BE2C (cell line): ENCODE measurements at places on chromosomes 16 and 17.
A peak's percentile ranks its signal among the peaks of the same experiment; 100 is the strongest.

DNA sequence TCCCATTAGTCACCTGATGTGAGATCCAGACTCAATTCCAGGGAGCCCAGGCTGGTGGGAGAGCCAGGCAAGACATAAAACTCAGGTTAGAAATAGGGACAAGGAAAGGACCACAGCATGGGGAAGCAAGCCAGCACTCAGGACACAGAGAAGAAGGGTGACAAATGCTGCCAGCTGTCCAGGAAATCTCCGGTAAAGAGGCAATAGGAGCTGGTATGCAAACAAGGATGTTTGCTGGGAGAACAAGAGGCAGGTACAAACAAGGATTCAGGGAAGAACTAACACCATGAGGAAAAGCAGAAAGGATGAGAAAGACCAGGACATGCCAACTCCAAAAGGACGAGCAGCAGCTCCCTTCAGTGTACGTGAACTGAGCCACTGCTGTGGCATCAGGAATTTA, 10.2 kb upstream of the TXNDC11 start:
- DNase-seq, result no peak

GRCh38 chr17:40582328-40582901, 17.1 kb upstream of the CCR7 start:
- DNase-seq, result no peak

GRCh38 chr17:13544765-13545164, 57.0 kb downstream of the HS3ST3A1 start:
- DNase-seq, result no peak

- DNase-seq, result no peak
Observed at GRCh38 chr17:49966767-49967166, 2.2 kb upstream of the DLX4 start.

- DNase-seq, result no peak
Observed at GRCh38 chr17:49588726-49589576, 13.3 kb downstream of the NXPH3 start.

DNA sequence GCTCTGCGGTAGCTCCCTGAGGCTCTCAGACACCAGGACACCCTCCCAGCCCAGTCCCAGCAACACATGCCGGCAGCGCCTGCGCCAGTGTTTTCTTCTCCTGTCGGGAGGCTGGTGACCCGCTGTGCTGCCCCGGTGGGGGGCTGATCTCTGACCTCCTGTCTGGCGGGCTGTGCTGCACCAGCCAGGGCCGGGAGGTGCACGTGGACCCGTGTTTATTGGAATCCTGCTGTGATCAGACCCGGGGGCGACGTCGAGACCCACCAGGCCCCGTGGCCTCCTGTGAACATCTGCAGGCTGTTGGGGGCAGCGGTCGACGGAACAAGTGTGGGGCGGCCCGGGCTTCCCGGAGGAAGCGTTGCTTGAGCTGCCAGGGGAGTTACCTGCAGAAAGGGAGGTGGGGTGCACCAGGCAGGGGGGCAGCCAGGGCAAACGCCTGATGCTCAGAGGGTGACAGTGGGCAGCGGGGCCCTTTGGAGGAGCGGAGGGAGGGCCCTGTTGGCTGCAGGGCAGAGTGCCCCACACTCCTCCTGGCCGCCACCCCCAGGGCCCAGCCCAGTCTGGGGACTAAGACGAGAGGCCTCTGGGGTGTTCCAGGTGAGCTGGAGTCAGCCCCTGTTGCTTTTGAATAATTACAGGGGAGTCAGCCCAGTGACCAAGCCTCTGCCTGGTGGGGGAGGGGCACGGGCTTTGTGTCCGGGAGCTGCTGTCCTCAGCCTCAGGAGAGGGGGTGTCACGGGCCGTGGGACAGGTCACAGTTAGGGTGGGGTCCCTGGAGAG, 2.3 kb upstream of the SSTR5 start:
- DNase-seq, result no peak

- DNase-seq, result no peak
Observed at GRCh38 chr16:22912654-22913053, 98.7 kb downstream of the HS3ST2 start.

DNA sequence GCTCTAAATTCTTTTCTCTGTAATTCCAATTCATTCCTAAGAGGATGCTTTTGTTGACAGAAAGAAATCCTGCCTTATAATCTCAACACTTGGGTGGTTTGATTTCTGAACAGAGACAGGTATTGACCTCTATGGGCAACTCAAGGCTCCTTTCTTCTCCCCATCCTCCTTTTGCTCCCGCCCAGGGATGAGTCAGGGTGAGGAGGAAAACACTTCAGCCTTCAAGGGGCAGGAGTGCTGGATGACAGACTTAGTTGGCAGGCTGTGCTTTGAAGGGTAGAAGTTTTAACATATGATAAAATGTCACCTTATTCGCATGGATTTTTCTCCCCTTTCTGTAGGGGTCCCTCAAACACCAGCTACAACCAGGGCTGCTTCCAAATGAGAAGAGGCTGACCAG, 16.7 kb upstream of the TOM1L1 start:
- DNase-seq, result no peak

- DNase-seq, result peak; percentile 45
Observed at GRCh38 chr17:66737524-66737923, 97.4 kb upstream of the CACNG5 start.

GRCh38 chr16:67579686-67580085, 17.4 kb downstream of the CTCF start:
- no peak for DNase-seq

GRCh38 chr16:3242709-3243108, 7.8 kb upstream of the ZNF200 start:
- DNase-seq, result no peak

- DNase-seq, result no peak
Observed at GRCh38 chr16:74447578-74447977, 26.3 kb upstream of the CLEC18B start.

DNA sequence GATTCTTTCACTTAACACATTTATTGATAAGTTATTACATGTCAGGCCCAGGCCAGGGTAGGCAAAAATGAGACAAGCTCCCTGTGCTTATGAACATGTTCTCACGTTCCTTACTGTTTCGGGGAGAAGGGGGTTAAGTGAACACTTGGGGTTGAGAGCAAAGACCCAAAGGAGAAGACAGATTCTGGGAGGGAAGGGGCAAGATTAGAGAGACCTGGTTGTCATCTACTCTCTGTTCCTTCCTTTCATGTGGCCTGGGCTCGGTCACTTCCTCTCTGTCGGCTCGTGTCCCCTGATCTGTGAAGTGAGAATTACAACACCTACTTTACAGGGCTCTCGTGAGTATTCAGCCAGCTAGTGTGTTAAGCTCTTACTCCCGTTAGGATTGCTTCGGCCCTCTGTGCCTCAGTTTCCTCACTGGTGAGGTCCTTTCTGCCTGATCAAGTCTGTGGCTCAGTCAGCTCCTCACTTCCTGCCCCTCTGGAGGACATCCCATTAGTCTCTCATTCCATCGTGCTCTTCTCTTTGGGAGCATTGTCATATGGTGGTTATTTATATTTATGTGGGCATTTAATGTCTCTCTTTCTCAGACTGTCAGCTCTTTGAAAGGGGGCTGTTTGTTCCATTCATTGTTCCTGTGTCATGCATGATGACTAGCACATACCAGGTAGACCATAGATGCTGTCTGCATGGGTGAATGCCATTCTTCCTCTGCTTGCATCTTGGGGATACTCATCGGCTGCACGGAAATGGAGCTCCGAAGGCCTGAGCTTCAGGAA, 38.9 kb downstream of the PLCG2 start:
- DNase-seq, result no peak

GRCh38 chr16:12150600-12150999, 174.1 kb downstream of the SNX29 start:
- DNase-seq, result no peak

DNA sequence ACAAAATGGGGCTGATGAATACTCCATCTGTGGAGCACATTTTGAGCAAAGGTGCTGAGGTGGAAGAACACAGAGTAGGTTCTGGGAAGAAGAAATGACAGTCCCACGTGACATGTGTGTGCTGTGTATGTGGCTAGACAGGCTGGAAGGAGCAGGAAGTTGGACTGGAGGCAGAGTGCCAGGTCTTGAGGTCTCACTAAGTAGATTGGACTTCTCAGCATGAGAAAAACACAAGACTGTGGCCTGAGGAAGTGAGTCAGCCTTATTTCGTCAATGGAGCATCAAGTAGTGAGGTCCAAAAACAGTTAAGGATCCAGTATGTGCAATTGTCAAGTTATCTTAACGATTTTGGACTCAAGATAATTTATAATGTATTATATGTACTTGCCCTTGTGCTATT, 736.5 kb downstream of the KCNJ2 start:
- DNase-seq, result no peak

DNA sequence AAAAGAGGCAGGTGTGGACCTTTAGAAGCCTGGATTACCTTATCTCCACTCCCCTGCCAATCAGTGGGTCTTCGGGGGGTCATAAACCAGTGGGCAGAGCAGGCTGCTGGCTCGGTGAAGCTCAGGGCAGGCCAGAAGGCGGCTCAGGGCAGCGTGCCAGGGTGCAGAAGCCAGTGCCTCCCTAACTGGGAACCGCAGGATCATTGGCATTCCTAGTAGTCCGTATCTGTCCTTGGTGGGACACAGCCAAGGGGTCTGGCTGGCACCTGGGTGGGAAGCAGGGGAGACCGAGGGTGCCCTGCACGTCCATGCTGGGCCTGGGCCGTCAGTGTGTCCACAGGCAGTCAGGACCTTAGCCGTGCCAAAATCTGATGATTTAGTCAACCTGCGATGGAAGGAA, 76.8 kb downstream of the SEC14L1 start:
- no peak for DNase-seq

GRCh38 chr17:64709481-64709880, 47.4 kb upstream of the SMURF2 start:
- no peak for DNase-seq

GRCh38 chr17:29905086-29905878, 24.7 kb downstream of the SSH2 start:
- no peak for DNase-seq

DNA sequence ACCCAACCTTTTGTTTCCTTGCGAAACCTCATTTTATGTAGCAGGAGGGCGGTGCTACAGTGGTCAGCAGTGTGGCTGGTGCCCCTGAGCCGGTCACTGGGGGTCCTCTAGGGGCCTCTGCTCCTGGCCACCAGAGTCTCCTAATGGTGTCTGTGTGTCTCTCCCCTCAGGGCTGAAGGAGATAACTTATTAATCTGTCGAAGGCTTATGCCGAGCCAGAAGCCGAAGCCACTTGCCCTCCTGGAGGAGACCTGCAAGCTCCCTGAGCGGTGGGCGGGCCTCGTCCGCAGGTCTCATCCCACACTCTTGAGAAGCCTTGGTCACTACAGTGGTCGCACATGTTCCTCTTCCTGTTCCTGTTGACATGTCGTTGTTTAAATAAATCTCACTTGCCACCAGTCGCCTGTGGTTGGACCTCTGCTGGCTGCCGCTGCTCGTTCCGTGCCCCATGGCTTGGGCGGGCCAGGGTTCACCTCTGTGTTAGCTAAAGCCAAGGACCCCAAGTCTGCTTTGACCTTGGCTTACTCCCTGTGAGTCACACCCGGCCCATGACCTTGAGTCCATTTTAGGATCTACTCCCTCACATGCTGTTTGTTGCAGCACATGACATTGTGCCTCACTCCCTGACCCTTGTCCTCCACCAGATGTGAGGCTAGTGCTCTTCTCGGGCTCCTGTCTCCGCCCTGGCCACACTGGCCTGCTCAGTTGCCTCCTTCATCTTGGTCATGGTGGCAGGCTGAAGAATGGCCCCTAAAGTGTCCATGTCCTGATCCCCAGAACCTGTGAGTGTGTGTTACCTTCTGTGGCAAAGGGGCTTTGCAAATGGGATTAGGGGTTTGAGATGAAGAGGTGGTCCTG, 38.7 kb upstream of the AQP8 start:
- DNase-seq, result no peak

- no peak for DNase-seq
Observed at GRCh38 chr17:80890196-80890920, 101.3 kb upstream of the CHMP6 start.

DNA sequence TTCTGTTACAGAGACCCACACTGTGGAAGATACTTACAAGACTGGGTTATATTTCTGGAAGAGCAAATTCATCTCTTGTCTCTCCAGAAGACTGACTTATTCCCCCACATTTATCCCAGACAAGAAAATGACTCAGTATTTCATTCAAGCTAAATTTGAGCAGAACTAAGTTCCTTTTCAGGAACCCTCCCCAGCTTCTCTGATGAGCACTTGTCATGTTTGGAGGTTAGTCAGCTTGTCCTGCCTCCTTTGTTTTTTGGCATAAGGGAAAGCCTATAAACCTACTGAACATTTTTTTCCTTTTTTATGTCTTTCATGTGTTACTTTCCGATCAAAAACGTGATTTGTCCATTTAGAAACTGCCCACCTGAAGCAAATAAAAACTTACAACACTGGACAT, 198.0 kb downstream of the C16orf95 start:
- no peak for DNase-seq

GRCh38 chr17:16491703-16492612, at the start of gene LRRC75A:
TSS of gene LRRC75A (minus strand) at chr17:16492193. CDS start at chr17:16491990, 203 bp downstream.
- DNase-seq, result peak; percentile 41

DNA sequence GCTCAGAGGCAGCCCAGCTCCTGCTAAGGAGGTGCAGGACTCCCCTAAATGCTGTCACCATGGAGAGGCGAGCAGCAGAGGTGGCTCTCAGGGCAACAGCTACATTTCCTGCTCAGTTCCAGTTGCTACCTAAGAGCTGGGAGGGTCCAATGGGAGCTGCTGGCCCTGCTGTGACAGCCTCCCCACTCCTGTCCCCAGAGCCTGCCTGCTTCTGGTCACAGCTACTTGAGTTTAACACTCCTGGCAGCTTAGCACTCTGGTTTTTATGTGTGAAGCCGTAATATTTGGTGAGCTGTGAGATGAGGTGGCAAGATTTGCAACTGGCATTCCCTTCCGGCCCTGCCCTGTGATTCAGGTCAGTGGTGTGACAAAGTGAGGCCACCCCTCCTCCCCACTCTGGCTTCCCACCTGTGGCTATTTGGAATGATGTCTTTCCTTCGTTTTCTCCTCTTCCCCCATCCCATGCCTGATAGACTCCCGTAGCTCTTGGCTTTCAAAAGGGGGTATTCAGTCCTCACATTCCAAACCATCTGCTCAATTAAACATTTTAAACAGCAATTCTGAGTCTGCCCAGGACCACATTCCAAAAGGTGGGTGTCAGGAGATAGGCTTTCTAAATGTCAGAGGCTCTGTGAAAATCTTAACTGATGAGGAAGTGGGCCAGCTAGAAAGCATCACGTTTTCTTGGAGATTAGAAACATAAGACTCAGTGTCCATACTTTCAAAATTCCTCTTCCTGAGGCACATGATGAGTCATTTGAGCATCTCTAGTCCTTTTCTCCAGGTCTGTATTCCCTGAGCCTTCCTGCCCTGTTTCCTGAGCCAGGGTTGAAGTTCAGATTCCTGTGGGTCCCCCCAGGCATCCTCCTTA, 42.6 kb upstream of the SKAP1 start:
- no peak for DNase-seq

- DNase-seq, result no peak
Observed at GRCh38 chr16:17367036-17367435, 103.7 kb downstream of the XYLT1 start.

- DNase-seq, result peak; percentile 17
Observed at GRCh38 chr17:43171586-43172487, 823 bp downstream of the NBR1 start.

- DNase-seq, result no peak
Observed at GRCh38 chr16:54504372-54504771, 217.8 kb upstream of the IRX3 start.
